Fibroblast of the aortic adventitia (primary cell): ENCODE measurements at places on chromosomes 7 and 10.

DNA sequence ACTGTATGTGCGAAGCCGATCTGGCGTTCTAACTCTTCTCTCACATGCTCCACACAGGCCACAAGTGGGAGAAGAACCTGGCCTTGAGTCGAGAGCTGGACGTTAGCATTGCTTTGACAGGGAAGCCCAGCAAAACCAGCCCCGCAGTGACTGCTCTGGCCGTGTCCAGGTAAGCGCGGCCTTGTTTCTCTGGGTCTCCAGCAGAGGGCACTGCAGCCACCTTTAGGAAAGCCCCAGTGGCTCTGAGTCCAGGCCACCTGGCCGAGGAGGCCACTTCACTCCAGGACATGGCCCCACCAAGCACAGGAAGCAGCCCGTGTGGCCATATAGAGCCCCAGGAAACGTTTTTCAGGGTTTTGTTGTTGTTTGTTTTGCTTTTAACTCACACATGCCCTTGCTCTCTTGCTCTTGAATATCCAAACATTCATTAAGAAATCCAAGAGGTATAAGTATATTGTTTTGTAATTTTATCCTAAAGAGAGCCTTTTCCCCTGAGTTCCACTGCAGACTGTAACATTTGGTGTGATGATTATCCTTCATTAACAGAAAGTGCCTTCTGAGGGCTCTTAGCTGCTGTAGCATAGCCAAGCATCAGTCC lies 41.8 kb upstream of the LRRC18 start:
- peak; percentile 49 for DNase-seq

DNA sequence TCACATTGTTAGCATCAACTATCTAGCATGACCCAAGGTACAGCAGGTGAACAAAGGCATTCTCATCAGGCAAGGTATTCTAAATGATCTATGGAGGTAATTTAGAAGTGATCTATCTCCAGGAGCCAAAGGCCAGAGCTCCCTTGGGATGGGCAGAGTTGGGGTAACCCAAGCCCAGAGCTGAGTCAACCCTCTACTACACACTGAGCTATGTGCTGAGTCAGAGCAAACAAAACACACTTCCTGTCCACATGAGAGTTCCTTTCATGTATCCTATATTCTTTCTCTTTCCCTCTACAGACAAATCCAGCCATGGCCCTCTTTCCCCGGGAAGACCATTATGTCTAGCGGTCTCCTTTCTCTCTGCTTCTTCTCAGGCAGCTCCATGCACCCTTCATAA lies 68.2 kb upstream of the AGK start:
- DNase-seq = no peak

DNA sequence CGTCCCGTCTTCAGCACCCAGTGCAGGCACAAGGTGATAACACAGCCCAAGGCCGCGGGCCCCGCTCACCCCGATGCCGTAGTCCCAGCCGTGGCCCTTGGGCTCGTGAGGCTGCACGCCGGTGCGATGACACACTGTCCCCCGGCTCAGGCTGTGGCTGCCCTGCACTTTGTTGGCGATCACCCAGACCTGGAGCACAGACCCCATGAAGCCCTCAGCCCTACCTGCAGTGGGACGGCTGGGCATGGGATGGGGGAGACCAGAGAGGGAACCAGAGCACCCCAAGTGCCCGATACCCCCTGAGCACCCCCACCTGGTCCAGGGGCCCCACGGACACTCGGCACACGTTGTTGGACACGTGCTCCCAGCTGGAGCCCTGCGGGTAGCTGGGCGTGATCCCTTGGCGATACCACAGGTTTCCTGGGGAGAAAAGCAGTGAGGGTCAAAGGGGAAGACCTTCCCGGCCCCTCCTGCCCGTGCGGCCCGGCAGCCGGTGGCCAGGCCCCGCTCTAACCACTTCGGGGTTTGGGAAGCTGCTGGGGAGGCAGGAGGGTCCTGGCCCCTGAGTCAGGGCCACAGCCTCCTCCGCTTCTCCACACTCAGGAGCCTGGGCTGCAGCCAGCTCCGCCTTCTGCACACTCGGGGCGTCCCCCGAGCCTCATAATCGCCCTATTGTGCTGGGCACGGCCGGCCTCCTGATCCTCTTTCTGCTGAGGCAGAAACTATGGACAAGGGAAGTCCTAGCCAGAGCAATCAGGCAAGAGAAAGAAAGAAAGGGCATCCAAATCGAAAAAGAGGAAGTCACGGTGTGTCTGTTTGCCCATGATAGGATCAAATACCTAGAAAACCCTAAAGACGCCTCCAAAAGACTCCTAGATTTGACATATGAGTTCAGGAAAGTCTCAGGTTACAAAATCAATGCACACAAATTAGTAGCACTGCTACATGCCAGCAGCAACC lies 6.7 kb downstream of the BHLHA15 start:
- no peak for DNase-seq

- no peak for DNase-seq
Observed at GRCh38 chr10:89393898-89394297, 1.5 kb downstream of the IFIT1 start.

- DNase-seq = no peak
Observed at GRCh38 chr10:3173171-3173878, 743 bp upstream of the PITRM1 start.

- no peak for DNase-seq
Observed at GRCh38 chr10:86336341-86336740, 30.3 kb downstream of the GRID1 start.

- DNase-seq = no peak
Observed at GRCh38 chr10:47175181-47176123, 124.5 kb upstream of the GDF10 start.
